ENCODE measurements at places on chromosomes 13 and 19. TPM values are rescaled to one million over a fixed set of nuclear protein-coding genes. Genes with fewer than 3 reads are reported as not detected.

The CERS1 gene
- total RNA-seq = not detected

The ZNF66 gene
- total RNA-seq = 6.7 TPM

The FCGBP gene
- total RNA-seq = 0.22 TPM

The KIR2DL3 gene
- not detected for total RNA-seq

The ZNF415 gene
- 16.7 TPM for total RNA-seq

The ADAMTSL5 gene
- 55.7 TPM for total RNA-seq

The RDH8 gene
- not detected for total RNA-seq

The KIR3DL2 gene
- total RNA-seq = not detected

The CEACAM8 gene
- total RNA-seq = not detected

The GRIK5 gene
- total RNA-seq = not detected
